Mesenchymal stem cell (in vitro differentiated cells and primary cell): ENCODE measurements at places on chromosomes 11 and 22.
A peak's percentile ranks its signal among the peaks of the same experiment; 100 is the strongest.

GRCh38 chr11:66728693-66729385 is at the start of gene SPTBN2:
TSS of gene SPTBN2 (minus strand) at chr11:66729216. CDS start at chr11:66721240, 7,976 bp downstream.
- DNase-seq, result peak; percentile 29
- peak within 1 kb of the TSS; percentile 77 for H3K4me3 ChIP-seq
- H3K36me3 ChIP-seq, result no peaks in the 10 kb centered on the region

- H3K36me3 ChIP-seq, result no peaks in the 10 kb centered on the region
- DNase-seq, result no peak
- peaks cover 2% of the 10 kb centered on the region for H3K4me1 ChIP-seq
- no peak overlapping the region for H3K4me3 ChIP-seq
- no peak overlapping the region for H3K27ac ChIP-seq
Observed at GRCh38 chr11:18772211-18772610, 19.4 kb downstream of the PTPN5 start.

DNA sequence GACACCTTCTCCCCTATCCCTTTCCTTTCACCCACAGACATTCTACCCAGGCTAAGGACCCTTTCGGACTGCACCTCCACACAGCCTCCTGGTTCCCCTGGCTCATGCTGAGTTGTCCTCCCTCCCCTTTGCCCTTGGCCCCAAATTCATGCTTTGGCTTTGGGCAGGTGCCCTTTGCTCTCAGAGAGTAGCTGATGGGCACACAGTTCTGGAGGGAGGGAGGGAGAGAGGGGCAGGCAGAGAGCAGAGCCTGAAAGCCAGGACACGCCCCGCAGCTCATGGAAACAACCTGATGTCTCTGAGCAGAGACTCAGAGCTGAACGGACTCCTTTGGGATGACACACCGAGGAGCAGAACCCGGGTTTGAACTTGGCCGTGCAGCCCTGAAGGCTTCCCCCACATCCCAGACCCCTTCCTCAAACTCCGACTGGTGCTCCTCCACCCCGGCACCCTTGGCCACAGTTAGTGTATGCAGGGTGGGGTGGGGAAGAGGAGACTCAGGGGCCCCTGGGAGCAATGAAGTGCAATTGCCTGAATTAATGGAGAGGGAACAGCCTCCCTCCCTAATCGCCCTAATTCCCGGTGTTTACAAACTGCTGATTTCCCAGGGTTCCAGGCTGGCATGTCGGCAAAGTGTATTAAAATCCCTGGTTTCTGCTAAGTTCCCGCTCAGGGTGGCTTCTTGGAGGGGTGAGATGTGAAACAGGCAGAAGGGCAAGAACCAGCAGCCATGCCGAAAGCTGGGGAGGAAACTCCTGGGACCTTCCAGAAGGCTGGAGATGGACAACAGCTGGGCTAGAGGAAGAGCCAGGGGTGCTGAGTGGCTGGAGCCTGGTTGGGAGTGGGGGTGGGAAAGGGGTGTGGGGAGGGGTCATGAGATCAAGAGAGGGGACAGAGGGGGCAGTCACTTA is 71.2 kb upstream of the SHISAL1 start:
- H3K27me3 ChIP-seq, result peaks cover 99% of the 10 kb centered on the region
- no peaks in the 10 kb centered on the region for H3K36me3 ChIP-seq
- DNase-seq, result no peak
- H3K4me3 ChIP-seq, result no peak overlapping the region
- H3K4me1 ChIP-seq, result no peaks in the 10 kb centered on the region

DNA sequence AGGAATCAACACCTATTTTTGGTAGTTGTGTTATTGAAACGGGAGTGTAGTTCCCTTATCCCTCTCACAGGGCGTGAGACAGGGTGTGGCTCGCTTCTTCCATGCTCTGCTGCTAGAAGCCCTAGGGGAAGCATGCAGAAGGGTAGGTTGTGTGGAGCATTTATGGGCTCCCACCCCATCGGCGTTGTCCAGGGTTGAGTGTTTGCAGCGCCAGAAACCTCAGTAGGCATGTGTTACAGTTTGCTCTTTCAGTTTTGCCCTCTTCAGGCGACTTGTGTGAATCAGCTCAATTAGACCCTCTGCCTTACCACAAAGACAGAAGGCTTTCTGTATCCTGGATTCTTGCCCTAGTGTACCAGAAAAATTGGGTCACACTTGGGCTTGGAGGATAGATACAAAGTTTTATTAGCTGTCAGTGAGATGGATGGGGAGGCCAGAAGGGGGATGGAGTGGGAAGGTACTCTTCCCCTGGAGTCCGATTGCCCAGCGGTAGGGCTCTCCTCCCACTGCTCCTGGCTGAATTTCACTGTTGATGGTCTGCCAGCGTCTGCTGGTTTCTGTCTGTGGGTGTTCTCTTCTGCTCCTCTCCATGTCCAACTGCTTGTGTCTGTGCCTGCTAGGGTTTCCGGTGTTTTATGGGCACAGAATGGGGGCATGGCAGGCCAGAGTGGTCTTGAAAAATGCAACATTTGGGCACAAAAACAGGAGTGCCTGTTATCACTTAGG is 358.3 kb upstream of the CTSC start:
- DNase-seq, result no peak
- no peaks in the 10 kb centered on the region for H3K36me3 ChIP-seq
- H3K27me3 ChIP-seq, result peaks cover 4% of the 10 kb centered on the region

DNA sequence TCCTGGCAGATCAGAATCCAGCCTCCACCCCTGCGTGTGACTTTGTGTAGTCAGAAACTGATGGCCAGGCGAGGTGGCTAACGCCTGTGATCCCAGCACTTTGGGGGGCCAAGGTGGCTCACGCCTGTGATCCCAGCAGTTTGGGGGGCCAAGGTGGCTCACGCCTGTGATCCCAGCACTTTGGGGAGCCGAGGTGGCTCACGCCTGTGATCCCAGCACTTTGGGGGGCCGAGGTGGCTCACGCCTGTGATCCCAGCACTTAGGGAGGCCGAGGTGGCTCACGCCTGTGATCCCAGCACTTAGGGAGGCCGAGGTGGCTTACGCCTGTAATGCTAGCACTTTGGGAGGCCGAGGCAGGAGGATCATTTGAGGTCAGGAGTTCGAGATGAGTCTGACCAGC is 5.2 kb downstream of the NCAPH2 start:
- no peak overlapping the region for H3K4me3 ChIP-seq
- peaks cover 24% of the 10 kb centered on the region for H3K36me3 ChIP-seq
- peaks cover 4% of the 10 kb centered on the region for H3K4me1 ChIP-seq
- DNase-seq, result no peak

DNA sequence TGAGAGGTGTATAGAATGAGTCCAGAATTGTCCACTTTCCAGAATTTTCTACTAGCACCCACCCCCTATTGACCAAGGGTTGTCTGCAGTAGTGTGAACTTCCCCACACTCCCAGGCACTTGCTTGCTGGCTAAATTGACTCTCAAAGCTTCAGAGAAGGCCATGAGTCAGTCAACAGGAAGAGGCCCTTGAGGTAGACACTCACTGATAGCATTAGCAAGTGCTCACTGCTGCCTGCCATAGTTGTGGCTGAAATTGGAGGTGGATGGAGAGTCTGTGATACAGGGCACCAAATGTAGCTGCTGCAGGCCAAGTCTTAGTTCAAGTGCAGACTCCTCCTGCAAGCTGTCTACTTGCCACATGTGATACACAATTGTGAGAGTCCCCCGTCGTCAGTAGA is 156.8 kb downstream of the SPON1 start:
- H3K27ac ChIP-seq, result no peak overlapping the region
- H3K27me3 ChIP-seq, result no peaks in the 10 kb centered on the region
- H3K4me3 ChIP-seq, result no peak overlapping the region
- no peak for DNase-seq
- no peaks in the 10 kb centered on the region for H3K4me1 ChIP-seq

- no peaks in the 10 kb centered on the region for H3K27me3 ChIP-seq
- H3K4me1 ChIP-seq, result peaks cover 5% of the 10 kb centered on the region
- DNase-seq, result peak; percentile 94
- no peaks in the 10 kb centered on the region for H3K36me3 ChIP-seq
- no peak overlapping the region for H3K4me3 ChIP-seq
Observed at GRCh38 chr11:112249871-112250610, 10.6 kb downstream of the PLET1 start.

- no peaks in the 10 kb centered on the region for H3K27me3 ChIP-seq
- no peak for DNase-seq
- H3K36me3 ChIP-seq, result peaks cover 62% of the 10 kb centered on the region
- H3K27ac ChIP-seq, result no peak overlapping the region
Observed at GRCh38 chr22:20787746-20788626, 14.1 kb downstream of the SERPIND1 start.

DNA sequence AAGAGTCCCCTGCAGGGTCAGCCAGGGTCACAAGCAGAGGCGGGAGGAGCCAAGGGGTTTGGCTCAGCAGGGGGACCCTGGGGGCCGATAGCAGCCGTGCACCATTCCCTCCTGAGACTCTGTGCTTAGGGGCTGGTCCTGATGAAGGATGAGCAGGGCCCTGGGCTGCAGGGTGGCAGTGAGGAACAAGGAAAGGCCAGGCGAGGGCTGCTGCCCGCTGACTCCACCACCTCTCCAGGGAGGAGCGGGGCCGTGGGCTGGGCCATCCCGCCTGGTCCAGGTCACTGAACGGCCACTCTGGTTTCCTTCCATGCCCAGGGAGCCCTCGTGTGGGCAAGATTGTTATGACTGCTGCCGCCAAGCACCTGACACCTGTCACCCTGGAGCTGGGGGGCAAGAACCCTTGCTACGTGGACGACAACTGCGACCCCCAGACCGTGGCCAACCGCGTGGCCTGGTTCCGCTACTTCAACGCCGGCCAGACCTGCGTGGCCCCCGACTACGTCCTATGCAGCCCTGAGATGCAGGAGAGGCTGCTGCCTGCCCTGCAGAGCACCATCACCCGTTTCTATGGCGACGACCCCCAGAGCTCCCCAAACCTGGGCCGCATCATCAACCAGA is 9.2 kb upstream of the NDUFS8 start:
- DNase-seq, result no peak
- H3K27me3 ChIP-seq, result no peaks in the 10 kb centered on the region
- H3K27ac ChIP-seq, result no peak overlapping the region
- peaks cover 20% of the 10 kb centered on the region for H3K36me3 ChIP-seq
- H3K4me1 ChIP-seq, result peaks cover 32% of the 10 kb centered on the region
- H3K4me3 ChIP-seq, result no peak overlapping the region

DNA sequence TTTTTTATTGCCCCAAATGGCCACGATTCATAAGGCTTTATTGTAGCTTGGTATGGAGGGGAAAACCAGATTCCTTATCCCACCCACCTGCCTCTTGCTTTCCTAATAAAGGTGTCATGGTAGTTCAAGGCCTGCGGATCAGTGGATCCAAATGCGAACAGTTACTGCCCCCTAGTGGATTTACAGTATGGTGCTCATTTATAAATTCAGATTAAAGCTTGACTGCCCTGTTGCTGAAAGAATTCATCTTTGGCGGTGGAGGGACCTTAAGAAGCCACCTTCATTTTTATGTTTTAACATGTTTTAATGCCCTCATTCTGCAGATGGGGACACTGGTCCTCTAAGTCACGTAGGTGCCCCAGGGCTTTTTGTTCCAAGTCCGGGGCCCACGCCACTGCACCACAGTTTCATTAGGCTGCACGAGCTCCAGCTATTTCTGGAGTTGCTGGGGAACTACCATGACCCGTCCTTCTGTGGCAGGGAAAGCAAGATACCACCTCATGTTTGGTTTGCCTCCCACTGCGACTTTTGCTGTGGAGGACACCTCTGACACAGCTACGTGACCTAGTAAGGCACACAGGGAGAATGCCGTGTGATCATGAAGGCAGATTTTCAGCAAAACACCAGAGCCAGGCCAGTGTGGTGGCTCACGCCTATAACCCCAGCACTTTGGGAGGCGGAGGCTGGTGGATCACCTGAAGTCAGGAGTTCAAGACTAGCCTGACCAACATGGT is 15.6 kb upstream of the INCENP start:
- H3K27me3 ChIP-seq, result no peaks in the 10 kb centered on the region
- no peak overlapping the region for H3K4me3 ChIP-seq
- H3K36me3 ChIP-seq, result no peaks in the 10 kb centered on the region
- peaks cover 5% of the 10 kb centered on the region for H3K4me1 ChIP-seq

GRCh38 chr11:100687054-100687629 is at the start of gene ARHGAP42:
TSS of gene ARHGAP42 (plus strand) at chr11:100687288. CDS start at chr11:100687679, 391 bp downstream.
- H3K4me1 ChIP-seq, result peaks cover 4% of the 10 kb centered on the region
- H3K27ac ChIP-seq, result peak within 1 kb of the TSS; percentile 80
- H3K4me3 ChIP-seq, result peak within 1 kb of the TSS; percentile 88
- peak; percentile 74 for DNase-seq

DNA sequence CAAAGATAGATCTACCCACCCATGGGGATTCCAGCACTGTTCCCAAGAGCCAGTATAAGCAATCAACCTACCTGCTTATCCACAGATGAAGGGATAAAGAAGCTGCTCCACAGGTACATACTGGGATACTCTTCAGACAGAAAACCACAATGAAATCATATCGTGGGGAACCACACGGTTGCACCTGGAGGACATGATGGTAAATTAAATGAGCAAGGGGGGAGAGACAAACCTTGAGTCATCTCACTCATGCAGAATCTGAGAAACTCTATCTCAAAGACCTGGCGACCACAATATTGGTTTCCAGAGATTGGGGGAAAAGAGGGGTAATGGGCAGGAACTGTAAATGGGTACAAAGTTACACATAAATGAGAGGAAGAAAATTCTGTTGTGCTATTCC is 14.5 kb downstream of the RGL4 start:
- no peaks in the 10 kb centered on the region for H3K27me3 ChIP-seq
- H3K4me1 ChIP-seq, result no peaks in the 10 kb centered on the region
- H3K27ac ChIP-seq, result no peak overlapping the region
- DNase-seq, result no peak
- H3K4me3 ChIP-seq, result no peak overlapping the region

DNA sequence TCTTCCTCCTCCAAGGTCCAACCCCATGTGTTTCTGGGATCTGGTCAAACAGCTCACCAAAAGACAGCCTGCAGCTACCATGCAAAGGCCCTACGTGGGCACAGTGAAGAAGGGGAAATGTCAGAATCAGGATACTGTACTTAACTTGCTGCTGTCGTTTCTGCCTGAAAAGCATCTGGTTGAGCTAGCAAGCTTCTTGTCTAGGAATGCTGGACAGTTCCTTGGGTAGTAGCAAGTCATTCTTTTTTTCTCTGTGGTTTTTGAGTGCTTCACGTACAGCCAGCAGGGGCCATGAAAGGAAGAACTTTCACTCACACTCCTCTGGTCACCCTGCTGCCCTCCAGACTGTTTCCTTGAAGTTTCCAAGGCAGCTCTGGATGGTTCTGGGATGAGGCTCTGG is 24.7 kb downstream of the RCOR2 start:
- no peak overlapping the region for H3K4me3 ChIP-seq
- H3K27me3 ChIP-seq, result no peaks in the 10 kb centered on the region
- peak; percentile 76 for DNase-seq
- no peak overlapping the region for H3K27ac ChIP-seq
- H3K36me3 ChIP-seq, result peaks cover 39% of the 10 kb centered on the region
- H3K4me1 ChIP-seq, result peaks cover 12% of the 10 kb centered on the region

GRCh38 chr11:96057502-96057901 is 133.6 kb upstream of the MTMR2 start:
- no peak overlapping the region for H3K4me3 ChIP-seq
- no peak for DNase-seq
- no peak overlapping the region for H3K27ac ChIP-seq
- no peaks in the 10 kb centered on the region for H3K4me1 ChIP-seq
- no peaks in the 10 kb centered on the region for H3K27me3 ChIP-seq
- H3K36me3 ChIP-seq, result no peaks in the 10 kb centered on the region
